Neural progenitor cell (in vitro differentiated cells): ENCODE measurements at places on chromosomes 1 and 21.

DNA sequence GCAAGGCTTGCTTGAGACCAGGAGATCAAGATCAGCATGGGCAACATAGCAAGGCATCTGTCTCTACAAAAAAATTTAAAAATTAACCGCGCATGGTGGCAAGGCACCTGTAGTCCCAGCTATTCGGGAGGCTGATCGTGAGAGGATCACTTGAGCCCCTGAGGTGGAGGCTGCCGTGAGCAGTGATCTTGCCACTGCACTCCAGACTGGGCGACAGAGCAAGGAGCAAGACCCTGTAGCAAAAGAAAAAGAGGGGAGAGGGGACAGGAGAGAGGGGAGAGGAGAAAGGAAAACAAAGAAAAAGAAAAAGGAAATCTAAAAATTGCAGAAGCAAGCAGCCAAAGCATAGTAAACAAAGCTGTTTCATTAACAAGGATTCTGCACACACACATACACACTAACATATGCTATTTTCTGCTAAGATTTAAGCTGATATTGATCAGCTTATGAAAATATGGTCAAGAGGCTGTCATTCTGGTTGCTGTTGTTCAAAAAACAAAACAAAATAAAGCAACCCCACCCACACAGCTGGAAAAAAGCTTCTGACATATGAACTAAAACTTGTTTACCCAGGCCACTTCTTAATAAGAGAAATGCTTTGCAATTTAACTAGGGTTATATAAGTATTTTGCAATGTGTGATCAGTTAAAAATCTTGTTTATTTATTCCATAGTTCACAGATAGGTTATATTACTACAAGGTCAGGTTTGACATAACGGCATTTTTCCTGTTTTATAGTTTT lies 1.8 kb downstream of the ARNT start:
- DNase-seq: no peak

DNA sequence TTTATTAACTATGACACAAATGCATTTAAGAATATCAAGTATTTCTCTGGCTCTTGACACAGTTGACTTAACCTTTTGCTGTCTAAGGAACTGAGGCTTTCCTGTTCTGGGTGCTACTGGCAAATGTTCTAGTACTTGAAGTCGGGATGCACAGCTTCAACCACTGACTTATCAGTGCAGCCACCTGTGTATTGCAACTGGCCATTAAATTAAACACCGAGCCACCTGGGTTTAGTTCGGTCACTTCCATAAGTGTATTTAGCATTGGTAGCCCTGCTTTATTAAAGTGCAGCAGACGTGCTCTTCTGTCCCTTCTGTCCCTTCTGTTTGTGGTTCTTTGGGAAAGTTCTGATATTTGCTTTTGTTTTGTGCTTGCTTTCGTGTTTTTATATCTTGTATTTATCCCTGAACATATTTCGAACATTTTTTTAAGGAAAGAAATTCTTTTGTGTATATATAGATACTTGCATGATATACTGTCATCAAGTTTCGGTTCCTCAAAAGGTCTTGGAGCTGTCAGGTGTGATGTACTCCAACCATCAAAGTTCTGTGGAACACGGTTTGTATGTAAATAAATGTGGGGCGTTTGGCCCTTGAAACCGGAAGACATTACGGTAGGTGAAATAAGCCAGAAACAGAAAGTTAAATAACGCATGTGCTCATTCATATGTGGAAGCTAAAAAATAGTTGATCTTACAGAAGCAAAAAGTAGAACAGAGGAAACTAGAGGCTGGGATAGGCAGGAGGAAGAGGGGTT lies 297.9 kb upstream of the GREM2 start:
- DNase-seq: no peak

- peak; percentile 93 for DNase-seq
These were observed at the start of the genes ANKRD34A and POLR3GL for GRCh38 chr1:145964328-145965118. ANKRD34A (minus strand) TSS chr1:145964575; CDS start chr1:145961759, 2,816 bp downstream. POLR3GL (plus strand) TSS chr1:145964690; CDS start chr1:145974866, 10,176 bp downstream.

DNA sequence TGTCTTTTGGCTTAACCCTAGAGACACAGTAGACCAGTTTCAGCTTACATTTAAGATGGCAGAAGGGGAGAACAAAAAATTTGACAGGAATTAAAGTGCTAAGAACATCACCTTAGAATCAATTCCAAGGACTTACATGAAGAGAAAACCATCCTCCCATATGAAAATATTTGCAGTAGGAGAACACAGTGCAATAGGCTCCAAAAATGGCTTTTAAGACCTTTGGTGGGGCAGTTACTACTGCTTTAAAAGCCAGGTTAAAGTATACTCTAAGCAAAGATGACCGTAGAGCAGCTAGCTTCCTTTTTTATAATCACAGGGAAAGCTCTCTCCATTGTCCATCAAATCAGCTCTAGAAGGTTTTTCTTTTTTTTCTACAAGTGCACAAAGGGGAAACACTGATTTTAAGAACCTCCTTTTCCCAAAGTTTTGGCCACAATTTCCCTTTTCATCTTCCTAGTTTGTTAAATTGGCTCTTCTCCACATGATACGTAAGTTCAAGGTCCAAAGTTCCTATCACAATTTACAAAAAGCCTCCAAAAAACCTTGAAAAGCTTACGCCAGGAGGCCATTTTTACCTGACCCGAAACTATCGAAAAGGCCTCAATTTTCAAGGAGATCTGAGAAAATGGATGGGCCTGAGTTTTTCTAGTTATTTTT lies 3.3 kb downstream of the TXNIP start:
- no peak for DNase-seq

- DNase-seq: no peak
These were observed 91.4 kb upstream of the DEPDC1 start for GRCh38 chr1:68588304-68588703.

DNA sequence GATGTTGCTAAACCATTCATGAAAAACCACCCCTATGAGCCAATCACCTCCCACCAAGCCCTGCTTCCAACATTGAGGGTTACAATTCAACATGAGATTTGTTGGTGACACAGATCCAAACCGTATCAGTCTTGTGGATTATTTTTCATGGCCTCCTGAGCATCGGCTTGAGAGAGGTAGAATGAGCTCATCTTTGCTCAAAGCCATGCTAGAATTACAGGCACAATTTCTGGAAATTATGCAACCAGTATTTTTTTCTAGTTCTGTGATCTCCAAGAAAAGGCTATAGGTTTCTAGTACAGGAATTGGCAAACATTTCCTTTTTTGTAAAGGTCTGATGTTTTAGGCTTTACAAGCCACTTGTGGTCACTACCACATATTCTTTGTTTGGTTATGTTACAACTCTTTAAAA lies 219.4 kb downstream of the DUSP10 start:
- DNase-seq: no peak

DNA sequence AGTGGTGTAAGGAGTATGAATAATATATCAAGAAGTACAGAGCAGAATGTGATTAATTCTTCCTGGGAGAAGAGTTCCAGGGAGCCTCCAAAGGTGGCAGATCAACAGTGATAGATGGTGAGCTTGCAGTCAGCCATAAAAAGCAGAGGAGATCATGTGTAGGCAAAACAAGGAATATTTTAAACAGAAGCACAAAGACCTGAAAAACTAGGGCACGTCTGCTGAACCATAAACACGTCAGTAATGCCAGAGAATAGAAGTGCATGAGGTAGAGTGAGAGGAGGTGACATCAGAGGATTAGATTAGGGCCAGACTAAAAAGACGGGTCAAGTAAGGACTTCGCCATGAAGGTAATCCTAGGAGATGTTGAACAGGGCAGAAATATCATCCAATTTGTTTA lies 151.8 kb downstream of the EIF4G3 start:
- DNase-seq: no peak

DNA sequence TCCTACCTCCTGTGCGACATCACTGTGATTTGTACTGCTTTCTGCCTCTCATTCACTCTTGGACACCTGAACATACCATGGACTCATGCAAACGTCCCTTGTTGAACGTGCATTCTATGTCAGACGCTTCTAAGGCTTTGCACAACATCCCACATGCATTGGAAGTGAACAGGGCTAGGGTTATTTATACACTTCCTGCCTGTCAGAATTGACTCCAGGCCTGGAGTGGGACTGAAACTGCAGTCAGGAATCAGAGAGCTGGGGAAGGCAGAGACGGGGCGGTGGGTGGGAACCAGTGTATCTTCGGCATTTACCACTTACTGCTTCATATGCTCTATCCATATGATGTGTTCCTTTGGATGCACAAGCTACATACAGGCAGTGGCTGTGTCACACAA lies 81.4 kb upstream of the GALNT2 start:
- DNase-seq: no peak
